Activated CD4-positive, alpha-beta T cell treated with anti-CD3 and anti-CD28 coated beads, Interleukin-2, amount 10 ng/mL, durations not matched to agents 7 days and 5 days (primary cell): ENCODE measurements at places on chromosomes 2 and 18.

GRCh38 chr18:46331316-46331715 lies 227.1 kb downstream of the HAUS1 start:
- DNase-seq: no peak

- no peak for DNase-seq
These were observed 311.4 kb downstream of the PTPRM start for GRCh38 chr18:7878265-7879211.

- DNase-seq: no peak
These were observed 13.8 kb upstream of the ALLC start for GRCh38 chr2:3644246-3644525.

- DNase-seq: no peak
These were observed 8.3 kb downstream of the DTYMK start for GRCh38 chr2:241678307-241678706.

- DNase-seq: no peak
These were observed 219.1 kb upstream of the BOD1L2 start for GRCh38 chr18:56927786-56928185.

GRCh38 chr2:98806236-98806697 lies 75.3 kb upstream of the MGAT4A start:
- DNase-seq: no peak

DNA sequence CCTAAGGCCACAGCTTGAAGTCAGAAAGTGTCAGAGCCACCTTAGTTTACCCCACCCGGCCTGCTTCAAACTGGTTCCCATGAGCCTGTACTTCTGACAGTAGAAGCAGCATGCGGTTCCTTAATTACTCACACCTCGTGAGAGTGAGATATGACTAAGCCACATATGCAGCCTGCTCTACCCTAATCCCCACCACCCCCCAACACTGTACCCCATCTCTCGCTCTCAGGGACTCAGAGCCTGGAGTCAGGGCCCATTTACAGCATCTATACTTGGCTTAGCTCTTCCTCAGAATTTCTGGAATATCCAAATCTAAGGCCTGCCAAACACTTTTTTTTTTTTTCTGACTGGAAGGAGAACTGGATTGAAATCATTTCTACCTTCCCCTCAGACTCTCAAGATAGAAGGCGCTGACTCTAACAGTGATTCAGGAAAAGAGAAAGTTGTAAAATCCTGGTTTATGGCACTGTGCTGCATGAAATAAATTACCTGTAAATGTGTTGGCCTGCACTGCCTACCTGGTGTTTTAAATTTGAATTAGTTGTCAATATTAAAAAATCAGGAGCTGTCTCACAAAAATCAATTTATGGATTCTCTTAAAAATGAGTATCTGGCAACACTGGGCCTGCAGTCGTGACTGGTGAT lies 360.0 kb downstream of the RND3 start:
- DNase-seq: no peak

DNA sequence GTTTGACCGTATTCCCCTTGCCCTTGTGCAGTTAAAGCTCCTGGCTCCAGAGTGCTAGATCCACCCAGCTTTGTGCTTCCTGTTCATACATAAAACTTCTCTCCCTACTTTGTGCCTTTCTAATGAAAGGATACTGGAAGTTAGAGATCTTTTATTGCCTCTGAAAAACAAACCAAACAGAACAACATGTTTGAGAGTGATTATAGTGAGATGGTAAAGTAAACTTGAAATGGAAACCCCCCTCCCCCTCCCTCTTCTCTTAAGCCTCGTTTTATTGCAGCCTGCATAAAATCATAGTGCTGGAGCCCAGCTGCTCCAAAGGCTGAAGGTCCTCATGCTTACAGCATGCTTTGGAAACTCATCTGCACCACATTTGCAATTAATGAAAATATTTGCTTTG lies 125.1 kb downstream of the TANC1 start:
- no peak for DNase-seq

GRCh38 chr2:209471037-209471436 lies 47.2 kb downstream of the MAP2 start:
- no peak for DNase-seq

DNA sequence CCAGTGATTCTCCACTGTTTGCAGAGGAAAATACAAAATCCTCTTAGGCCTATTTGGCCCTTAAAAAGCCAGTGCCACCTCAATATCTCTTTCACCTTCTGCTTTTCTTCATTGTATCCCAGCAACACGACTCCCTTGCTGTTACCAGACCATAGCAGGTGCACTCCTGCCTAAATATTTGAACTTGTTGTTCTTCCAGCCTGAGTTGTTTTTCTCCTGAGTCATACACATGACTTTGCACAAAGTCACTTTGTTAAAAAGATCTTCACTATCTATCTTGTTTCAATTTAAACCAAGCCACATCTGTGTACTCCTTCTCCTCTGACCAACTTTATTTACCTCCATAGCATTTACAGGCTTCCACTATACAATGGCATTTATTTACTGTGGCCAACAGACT lies 103.6 kb downstream of the LRRTM4 start:
- DNase-seq: no peak

DNA sequence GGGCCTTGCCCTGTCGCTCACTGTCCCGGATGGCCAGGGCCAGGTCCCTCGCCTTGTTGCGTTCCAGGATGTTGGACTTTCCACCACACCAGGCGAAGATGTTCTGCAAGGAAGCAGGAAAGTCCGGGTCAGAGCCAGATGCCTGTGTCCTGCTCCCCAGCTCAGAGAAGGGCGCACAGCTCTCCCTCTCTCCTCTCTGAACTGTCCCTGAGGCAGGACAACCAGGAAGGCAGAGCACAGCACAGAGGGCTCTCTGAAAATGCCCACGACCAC lies 11.0 kb downstream of the CAPG start:
- no peak for DNase-seq

GRCh38 chr2:207142461-207142860 lies 23.3 kb downstream of the KLF7 start:
- DNase-seq: no peak

DNA sequence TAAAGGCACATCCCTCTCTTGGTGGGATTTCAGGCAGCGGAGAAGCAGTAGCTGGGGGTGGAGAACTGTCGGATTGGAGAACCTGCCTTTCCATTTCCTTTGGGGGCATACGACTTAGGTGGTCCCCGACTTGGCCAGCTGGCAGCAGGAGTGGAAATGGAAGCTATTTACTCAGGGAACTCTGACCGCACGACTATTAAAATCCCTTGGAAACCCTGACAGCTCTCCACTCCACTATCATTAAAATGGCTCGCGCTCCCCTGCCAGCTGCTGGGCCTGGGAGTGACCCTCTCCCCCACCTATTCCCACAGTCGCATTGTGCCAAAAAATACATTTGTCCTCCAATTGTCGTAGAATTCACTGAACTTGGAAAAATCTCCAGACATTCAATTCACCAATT lies 77.7 kb upstream of the APCDD1 start:
- DNase-seq: no peak

DNA sequence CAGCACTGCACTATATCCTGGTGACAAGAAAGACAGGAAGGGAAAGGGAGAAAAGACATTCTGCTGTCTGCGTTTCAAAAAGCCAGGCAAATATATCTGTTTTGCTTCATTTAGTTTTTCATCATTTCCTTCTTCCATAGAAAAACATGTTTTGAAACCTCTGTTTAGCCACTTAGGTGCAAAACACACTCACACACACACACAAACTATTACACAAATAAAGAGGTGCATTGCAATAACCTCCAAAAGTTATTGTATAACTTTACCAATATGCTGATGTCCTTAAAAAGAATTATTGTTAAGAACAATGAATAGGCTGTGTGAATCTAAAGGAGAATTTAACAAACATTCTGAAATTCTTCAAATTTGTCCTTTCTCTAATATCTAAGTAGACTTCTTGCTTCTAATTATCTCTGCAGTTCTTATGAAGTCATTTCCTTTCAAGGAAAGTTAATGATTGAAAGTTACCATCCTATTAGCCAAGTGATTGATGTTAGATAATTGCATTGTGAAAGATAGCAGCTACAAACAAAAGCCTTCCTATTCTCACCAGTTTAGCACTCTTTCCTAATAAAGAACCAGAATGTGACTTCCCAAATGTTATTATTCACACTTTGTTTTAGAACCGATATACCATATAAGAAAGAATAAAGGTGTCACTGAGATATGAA lies 516.7 kb downstream of the KCNJ3 start:
- DNase-seq: no peak

DNA sequence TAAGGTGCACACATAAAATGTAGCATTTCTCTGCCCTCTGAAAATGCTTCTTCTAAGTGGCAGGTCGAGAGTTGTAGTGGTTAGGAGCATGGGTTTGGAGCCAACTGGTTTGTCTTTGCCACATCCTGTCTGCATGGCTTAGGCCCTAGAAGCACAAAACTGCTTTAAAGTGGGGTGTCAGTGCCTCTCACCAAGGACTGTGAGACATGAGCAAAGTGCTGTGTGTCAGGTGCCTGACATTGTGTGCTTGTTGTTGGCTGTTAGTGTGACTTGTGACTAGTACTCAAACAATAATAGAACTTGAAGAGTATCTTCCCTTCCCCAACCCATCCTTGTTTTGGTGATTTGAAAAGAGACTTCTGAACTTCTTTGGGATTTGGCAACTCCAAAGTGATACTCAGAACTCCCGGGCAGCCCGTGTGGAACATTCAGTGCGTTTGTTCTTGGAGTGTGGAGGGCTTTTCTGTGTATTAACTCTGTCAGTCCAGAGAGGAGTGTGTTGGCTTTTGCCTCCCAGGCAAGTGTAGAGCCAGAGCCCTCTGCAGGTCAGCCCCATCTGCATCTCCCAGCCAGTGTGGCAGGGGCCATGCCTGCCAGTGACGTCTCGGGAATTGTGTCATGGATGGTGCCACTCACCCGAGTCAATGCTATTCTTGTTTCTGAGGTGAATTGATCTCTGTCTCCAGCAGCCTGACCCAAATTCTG lies 5.0 kb downstream of the MGAT5 start:
- peak; percentile 83 for DNase-seq

DNA sequence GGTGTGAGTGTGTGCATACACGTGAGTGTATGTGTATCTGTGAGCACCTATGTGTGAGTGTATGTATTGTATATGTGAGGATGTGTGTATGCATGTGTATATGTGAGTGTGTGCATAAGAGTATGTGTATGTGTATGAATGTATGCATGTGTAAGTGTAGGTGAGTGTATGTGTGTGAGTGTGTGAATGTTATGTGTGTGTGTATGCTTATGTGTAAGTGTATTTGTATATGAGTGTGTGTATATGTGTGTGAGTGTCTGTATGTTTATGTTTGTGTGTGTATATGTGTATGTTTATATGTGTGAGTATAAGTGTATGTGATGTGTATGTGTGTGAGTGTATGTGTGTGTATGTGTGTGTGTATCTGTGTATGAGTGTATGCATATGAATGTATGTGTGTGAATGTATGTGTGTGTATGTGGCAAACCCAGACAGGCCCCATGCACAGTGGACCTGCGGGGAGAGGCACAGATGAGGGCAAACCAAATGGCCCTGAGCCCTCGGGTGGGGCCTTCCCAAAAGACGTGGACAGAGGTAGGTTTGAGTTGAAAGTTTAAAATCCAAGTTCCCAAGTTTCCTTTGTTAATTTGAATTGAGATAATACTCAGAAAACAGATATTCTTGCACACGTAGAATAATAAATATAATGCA lies 51.5 kb downstream of the EDAR start:
- no peak for DNase-seq

DNA sequence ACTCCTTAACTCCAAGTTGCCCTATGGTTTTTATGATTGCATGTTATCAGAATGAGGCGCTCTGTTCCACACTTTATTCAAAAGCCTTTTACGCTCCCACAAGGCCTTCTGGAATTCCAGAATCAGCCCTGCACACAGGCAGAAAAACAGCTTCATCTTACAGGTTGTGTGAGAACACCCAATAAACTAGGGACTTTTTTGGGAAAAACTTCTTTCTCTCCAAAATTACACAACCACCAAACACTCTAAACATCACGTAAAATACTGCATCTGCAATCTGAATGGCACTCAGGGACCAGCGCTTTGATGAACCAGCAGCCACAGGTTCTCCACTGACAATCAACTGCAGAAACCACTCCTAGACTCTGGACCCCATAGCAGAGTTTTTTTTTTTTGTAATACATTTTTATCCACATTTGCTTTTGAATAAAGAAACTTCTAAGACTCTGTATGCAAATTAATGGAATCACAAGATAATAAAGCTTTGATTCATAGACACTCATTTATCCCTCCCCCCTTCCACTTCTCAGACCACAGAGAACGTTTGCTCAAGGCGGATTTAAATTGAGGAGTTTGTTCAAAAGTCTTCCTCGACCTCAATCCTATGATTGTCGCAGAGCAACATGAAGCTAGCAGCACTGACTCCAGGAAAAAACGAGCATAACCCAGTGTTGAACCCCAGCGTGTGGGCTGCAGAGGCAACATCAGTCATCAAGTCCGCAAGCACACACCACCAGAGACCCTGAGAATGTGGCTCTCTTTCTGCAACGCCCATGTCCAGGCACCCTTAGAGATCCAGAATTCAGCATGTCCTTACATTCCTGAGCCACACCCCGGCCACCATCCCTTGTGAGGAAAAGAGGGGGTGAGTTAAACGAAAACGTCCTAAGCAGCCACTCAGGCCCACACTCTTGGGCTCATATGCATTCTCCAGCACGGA lies 116.5 kb downstream of the MBP start:
- no peak for DNase-seq

DNA sequence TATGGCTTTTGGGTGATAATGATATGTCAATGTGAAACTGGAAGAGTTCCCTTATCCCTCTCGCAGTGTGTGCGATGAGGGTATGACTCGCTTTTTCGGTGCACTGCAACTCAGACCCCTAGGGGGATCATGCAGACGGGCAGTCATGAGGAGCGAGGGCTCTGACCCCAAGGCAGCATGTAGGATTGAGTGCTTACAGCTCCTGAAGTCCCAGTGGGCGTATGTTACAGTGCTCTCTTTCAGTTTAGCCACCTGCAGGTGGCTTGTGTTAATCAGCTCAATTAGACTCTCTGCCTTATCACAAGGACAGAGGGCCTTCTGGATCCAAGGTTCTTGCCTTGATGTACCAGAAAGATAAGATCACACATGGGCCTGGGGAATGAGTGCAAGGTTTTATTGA lies 1269.9 kb upstream of the GYPC start:
- no peak for DNase-seq

DNA sequence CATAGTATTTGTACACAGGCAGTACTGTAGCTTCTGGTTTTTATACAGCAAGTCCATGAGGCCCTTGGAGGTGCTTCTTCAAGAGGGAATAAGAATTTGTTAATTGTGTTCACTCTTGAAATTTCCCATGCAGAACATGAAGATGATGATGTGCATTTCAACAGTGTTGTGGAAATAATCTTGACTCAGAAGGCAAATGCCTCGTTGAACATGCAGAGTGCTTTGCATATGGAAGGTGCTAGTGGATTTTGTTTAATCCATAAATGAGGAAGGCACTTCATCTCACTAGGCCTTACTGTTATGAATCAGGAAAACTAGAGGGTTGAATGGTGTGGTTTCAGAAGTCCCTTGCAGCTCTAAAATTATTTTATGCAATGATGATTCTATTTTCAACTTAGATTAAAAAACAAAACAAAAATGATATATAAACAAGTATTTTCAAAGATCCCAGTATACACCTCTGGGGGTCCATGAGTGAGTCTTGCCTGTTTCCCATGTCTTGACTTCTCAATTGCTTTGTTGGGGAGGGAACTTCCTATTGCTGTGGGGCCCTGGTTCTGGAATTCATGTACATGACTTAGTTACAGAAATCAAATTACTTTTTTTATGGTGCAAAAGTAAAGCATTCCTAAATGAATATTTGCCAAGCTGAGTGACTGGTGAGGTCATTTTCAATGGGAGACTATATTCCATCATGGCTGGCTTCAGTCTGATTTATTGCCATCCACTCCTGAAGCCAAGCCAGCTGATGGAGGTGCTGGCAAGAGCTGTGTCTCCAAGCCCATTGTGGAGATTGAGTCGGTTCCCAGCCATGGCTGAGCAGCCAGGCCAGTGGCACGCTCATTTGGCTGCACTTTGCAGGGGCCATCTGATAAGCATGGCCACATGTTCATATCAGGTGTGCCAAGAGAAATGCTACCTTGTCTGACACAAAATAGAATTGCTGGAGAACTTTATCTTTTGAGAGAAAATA lies 56.5 kb downstream of the MGAT5 start:
- no peak for DNase-seq
